ENCODE measurements at places on chromosomes 7 and 10. TPM values are rescaled to one million over a fixed set of nuclear protein-coding genes. Genes with fewer than 3 reads are reported as not detected.

DNA sequence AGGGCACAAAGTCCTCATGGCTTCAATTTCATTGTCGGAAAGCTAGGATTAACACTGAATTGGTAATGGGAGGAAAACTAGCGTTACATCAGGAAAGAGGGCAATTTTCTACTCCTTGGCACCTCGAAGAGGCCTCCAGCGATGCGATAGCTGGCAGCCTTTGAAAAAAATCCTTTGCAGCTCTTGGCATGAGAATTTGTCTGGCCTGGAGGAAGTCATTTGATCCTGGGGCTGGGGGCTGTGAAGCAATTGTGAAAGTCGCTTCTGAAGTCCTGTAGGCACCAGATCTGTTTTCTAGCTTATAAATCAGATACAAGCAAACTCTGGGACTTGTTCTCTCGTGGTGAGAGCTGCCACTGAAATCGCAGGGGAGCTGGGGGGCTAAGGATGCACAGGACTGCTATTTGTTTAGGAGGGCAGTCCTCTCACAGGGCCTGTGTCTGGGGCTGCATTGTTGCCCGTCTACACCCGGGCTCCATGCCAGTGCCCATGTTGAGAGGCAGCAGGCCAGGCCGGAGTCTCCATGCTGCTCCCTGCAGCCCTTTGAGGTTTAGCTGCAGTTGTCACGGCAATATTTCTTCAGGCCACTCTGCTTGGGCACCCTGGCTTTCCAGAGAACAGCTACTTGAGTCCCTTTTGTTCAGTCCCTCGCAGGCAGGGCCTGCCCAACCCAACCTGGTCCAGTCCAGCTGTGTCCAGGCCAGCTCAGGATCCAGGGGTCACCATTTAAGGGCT, 206.8 kb upstream of the LYZL1 start:
- DNase-seq = peak; percentile 23

DNA sequence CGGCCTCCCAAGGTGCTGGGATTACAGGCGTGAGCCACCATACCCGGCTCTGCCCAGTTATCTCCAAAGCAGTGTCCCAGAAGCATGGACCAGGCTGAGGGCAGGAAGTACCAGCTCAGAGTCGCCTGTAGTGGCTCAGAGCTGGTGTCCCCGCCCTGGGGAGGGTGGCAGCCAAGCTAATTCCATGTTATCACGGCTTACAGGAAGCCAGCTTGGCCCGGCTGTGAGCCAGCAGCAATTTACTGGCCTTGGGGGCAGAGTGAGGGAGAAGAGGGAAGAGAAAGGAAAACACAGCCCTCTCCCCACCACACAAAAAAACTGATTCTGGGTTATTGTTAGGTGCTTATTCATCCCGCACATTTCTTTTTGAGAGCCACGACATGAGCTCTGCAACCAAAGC, 88.1 kb downstream of the HIP1 start:
- peak; percentile 38 for DNase-seq

DNA sequence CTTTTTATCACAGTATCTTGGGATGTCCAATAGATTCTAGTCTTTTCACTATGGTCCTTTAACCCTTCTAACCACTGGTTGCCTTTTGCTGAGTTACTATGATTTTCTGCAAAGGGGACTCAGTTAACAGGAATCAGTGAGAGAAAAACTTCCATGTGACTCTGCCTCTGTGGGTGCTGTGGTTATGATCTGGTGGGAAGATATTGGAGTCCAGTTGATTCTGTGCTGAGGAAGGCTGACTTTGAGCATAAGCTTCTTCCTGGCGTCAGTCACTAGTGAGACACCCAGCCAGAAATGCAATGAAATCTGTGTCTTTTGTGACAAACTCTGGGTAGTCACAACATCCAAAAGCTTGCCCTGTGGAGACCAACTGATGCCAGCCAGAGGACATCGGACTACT, 648.0 kb downstream of the SUGCT start:
- no peak for DNase-seq

DNA sequence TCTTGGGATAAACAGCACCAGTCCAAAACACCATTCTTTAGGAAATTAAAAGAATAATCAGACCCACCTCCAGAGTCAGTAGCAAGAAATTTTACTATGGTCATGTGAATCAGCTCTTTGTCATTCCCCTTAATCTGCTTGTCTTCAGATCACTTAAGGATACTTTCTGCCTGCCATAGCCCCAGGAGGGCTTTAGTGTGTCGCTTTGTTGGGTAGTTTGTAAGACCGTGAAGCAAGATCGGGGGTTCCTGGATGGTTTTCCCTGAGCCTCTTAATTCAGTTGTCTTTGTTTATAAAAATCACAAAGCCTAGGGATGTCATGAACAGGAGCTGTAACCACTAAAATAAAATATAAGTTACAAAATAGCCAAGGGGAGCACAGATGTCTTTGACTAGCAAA, 223.6 kb downstream of the RELN start:
- no peak for DNase-seq

- no peak for DNase-seq
Observed at GRCh38 chr10:13420532-13421307, 72.6 kb upstream of the SEPHS1 start.

DNA sequence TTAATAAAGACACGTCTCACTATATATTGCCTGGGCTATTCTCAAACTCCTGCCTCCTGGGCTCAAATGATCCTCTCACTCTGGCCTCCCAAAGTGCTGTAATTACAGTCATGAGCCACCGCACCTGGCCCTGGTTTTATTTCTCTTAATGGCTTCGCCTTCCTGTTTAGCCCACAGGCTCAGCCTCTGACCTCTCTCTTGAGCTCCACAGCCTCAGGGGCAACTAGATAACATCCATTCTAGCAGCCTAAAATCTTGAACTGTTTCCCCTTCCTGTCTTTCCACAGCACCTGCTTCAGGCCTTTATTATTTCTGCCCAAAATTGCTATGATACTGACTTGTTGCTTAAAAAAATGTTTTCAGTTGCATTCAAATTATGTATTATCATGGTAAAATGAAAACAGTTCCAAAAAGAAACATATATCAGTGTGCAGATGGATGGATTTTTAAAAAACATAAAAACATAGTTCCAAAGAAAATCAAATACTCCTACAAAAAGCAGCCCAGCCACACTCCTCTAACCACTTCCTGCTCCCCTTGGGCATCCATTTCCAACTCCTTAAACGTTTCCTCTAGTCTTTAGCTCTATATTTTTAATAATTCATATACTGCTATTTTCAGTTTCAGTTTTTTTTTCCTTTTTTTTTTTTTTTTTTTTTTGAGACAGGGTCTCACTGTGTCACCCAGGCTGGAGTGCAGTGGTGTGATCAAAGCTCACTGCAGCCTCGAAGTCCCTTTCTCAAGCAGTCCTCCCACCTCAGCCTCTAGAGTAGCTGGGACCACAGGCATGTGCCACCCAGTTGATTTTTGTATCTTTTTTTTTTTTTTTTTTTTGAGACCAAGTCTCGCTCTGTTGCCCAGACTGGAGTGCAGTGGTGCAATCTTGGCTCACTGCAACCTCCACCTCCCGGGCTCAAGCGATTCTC, 5.1 kb upstream of the BAZ1B start:
- no peak for DNase-seq

DNA sequence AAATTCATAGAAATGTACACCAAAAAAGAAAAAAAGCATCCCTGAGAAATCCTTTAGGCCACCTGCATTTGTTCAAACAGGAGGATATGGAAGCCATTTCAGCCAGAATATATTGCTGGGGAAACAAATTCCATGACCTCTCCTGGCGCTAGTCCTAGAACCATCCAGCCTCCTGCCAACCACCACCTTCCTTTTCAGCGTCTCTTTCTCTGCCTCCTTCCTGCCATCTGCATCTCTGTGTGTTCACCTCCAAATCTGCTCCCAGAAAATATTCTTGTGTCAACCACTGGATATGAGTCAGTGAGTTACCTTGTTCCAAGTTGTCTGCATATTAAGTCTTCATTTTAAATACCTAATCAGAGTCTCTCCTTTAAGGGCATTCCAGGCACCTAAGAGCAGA, 50.6 kb upstream of the NPY start:
- no peak for DNase-seq

DNA sequence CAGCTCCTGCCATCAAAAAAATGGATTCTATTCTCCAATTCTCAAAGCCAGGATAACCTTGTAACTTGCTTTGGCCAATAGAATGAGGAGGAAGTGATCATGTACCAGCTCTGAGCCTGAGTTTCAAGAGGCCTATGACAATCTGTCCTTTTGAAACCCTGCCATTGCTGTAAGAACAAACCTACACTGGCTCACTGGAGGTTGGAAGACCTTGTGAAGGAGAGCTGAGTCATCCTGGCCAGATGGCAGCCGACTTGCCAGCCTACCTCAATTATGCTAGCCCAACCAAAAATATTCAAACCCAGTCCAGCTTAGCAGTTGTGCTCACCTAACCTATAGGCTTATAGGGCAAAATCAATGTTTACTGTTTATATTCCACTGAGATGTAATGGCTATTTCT, 93.0 kb downstream of the HGF start:
- DNase-seq = no peak

DNA sequence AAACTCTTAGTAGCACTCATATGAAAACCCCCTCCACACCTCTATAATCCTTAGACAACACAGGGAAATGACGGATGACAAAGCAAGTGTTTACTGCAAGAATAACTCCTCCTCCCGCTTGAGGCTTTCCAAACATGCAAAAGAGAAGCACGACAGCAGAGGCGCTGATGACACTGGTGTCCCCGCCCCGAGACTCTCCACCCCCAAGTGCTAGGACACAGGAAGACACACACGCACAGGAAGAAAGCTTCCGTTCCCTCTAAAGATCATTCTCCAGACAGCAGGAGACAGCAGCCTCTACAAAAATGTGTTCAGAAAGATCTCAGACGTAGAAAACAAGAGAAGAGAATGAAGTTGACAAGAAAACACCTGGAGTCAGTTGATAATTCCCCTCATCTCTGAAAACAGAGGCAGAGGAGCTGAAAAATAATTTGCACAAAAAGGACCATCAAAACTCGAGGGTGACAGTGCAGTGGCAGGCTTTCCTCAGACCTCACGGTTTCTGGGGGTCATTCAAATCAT, 90.2 kb downstream of the DLG5 start:
- DNase-seq = peak; percentile 88

GRCh38 chr7:631964-632830, 94.3 kb upstream of the DNAAF5 start:
- DNase-seq = no peak

DNA sequence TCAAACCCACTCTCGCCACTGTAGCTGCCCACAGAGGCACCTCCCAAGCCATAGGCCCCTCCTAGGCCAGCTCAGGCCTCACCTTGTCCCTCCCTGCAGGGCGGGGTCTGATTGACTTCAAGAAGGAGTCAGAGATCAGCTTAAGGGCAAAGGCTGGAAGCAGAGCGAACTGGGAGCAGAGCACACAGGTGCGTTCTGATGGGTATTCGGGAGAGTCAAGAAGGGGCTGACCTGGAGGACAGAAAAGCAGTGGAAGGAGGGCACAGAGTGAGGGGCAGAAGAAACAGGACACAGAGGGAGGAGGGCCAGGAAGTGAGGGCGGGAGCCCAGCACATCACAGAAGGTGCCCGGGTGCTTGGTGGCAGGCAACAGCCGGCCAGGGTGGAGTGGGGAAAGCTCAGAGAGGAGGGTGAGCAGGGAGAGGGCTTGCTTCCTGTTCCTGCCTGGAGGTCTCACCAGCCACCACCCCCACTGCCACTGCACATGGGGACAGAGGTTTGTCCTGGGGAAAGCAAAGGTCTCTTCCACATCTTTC, at the start of gene AOC1:
Gene AOC1, plus strand, starts transcription at position 147 of the 535 bp plus-strand sequence. CDS start 3,954 bp downstream, outside the sequence.
- no peak for DNase-seq

DNA sequence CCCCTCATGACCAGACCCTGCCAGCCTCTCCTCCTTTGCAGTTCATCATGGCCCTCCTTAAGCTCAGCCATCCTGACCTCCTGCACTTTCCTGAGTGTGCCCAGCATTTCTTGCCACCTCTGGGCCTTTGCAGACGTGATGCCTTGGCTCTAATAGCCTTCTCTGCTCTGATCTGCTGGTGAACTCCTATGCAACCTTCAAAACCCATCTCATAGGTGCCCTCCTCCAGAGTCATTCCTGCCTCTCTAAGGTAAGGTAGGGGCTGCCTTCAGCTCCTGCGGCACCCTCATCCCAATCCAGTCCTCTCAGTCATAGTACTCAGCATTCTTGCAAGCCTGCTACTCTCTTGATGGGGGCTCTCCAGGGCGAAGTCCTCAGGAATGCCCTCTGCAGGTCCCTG, 19.3 kb upstream of the ELN start:
- DNase-seq = no peak

- no peak for DNase-seq
Observed at GRCh38 chr7:39336442-39336841, 229.8 kb upstream of the YAE1 start.

DNA sequence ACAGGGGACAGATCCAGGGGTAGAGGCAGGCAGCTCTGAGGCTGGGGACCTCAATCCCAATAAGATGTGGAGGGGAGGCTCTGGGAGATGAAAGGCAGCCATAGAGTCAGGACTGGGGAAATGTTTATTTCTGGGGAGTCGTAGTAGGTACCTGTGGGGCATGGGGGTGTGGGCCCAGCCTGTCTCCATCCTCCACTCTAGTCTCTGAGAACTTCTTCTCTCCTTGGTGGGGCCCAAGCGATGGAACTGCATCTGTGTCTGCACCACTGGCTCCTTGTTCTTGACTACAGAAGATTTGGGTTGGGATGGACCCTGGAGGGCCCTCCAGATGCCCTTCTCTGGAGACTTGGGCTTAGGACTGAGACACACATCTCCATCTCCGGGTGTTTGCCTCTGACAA, 953.9 kb upstream of the ZNF722 start:
- DNase-seq = no peak

- no peak for DNase-seq
Observed at GRCh38 chr7:7793249-7793648, 74.8 kb upstream of the RPA3 start.

- no peak for DNase-seq
Observed at GRCh38 chr10:72164617-72165016, 51.2 kb upstream of the ANAPC16 start.

DNA sequence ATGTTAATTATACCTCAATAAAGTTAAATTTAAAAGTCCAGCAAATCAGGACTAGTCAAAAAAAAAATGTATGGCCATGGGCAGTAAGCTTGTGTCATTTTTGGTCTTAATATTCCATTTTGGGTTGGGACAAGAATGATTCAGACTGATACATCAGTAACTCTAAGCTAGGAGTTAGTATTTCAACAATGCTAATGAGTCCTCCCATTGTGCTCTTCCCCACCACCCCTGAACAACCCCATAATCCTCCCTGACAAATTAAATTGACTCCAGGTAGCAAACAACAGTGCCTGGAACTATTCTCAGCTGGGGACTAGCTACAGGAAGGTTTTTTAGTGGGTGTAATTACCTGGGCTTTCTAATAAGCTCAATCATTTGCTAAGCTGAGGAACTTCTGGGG, 30.7 kb upstream of the KCNIP2 start:
- DNase-seq = no peak

The IKZF1 gene
- total RNA-seq = 1.6 TPM

The SPDYE9 gene
- total RNA-seq = 0.04 TPM

The GPR15LG gene
- not detected for total RNA-seq

The CCDC146 gene
- 6.7 TPM for total RNA-seq

The RRP12 gene
- total RNA-seq = 14.3 TPM

The SLC18A2 gene
- 0.35 TPM for total RNA-seq

The MYO1G gene
- total RNA-seq = 0.58 TPM

The FAM25C gene
- not detected for total RNA-seq

The R3HCC1L gene
- total RNA-seq = 13.5 TPM

The PIK3AP1 gene
- total RNA-seq = 2.3 TPM
